ENCODE measurements at places on chromosomes 16 and 17.
A peak's percentile ranks its signal among the peaks of the same experiment; 100 is the strongest.

GRCh38 chr16:88049561-88050545, 98.6 kb downstream of the BANP start:
- no peak for DNase-seq

DNA sequence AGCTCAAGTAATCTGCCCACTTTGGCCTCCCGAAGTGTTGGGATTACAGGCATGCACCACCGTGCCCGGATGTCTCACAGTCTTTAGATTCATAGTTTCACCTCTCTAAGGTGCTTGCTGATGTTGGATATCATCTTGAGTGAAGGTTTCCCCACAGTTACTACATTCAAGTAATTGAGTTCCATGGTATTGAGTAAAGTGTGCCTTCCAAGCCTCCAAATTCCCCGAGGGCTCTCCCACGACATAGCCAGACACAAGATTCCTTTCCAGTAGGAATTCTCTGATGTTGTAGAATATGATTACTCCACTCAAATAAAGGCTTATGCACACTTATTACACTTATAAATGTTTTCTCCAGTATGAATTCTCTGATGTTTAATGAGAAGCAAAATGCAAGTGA, 16.3 kb upstream of the ZNF652 start:
- DNase-seq, result no peak

DNA sequence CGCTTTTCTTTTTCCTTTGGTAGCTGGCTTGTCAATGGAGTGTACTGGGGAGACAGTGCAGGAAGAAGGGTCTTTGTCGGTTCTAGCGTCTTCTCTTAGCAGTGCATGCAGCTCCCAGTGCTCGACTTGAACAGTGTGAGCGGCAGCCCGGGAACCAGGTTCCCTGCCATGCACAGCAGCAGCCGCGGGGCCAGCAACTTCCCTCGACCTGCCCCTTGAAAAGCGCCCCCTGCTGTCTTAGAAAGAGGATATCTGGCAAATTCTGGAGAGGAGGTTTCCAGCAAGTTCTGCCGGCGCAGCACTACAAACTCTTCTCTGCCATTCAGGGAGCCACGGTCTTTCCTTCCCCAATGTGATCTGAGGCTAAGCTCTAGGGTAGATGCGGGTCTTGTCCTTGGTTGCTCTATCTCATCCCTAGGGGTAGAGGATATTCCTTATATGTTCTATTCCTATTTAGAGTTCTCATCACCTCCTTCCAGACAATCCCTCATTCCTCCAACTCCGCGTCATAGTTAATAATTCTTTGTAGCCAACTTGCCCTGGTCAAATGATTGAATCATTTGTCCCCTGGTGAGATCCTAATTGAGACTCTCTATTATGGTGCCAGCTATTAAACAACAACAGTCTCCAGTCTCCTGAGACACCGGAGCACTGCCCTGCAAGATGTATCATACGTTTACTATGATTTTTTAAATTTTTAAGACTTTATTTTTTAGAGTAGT, 451.3 kb downstream of the PMP22 start:
- no peak for DNase-seq

DNA sequence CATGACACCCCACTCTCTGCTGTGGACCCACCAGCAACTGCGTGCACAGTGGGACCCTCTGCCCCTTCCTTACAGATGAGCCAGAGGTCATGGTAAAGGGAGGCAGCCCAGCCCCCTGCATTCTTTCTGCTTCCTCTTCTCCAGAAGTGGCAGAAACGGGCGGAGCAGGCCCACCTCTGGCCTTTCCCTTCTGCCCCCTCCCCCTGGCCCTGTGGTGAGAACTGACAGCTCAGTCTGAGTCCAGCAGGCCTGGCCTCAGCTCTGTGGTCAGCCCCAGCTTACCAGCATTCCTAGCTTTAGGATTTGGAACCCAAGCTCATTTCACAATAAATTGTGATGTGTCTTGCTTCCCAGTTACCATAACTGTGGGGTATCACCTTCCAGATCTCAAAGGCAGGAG, 4.8 kb upstream of the ANKRD11 start:
- DNase-seq, result no peak

DNA sequence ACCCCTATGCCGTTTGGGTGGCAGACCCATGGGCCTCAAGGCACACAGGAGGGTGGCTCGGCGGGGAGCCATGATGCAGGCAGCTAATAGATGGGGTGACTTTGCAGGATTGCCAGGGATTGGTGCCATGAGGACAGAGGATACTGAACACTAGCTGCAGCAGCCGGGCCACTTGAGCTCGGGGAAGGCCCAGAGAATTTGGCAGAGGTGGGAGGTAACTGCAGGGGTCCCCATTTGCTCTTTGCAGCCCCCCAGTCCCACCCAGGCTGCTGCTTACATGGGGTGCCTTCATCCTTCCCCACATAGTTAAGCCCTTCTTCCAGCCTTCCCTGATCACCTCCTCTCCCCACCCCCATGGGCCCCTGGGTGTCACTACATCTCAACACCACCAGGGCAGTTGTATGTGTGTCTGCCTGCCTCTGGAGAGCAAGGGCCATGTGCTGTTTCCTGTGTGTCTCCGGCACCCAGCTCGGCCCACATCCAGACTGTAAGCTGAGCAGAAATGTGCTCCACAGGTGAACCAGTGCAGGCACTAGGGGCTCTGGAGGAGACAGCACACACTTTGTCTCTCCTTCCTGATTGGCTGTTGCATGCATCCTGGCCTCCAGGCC, 52.0 kb downstream of the SREBF1 start:
- DNase-seq, result no peak

- DNase-seq, result no peak
Observed at GRCh38 chr16:9739301-9739700, 442.9 kb downstream of the GRIN2A start.

GRCh38 chr16:83807710-83808572, at the start of gene HSBP1:
TSS of gene HSBP1 (plus strand) at chr16:83807978. CDS start at chr16:83808077, 99 bp downstream.
- peak; percentile 55 for DNase-seq

GRCh38 chr17:75153780-75154194, 525 bp downstream of the JPT1 start:
- DNase-seq, result no peak

DNA sequence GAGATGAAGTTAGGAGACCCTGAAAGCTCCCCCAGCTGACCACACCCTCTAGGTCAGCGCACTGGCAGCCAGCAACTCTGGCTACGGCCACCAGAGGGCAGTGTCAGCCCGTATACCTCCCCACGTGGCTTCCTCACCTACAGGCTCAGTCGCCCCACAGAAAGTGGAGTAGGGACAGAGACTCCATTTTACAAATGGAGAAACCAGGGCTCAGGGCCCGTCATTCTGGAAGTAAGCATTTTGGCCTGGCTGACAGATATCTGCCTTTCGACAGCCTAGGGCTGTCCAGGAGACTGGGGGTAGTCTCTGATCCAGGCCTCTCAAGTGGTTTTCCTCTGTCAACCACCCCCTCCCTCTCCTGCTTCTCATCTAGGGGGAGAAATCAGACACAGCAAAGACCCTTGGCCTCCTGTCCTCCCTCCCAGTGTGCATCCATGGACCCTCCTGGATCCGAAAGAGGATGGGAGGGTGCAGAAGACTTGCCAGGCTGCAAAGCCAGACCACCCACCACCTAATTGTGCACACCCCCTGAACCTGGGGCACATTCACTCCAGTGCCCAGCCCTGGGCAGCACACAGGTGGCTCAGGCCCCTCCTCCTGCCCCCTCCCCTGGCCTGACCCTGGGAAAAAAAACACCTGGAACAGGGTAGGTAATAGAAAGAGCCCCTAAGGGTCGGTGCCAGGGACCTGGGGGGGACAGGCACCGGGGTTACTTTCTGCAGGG, 3.8 kb upstream of the HAP1 start:
- DNase-seq, result peak; percentile 20

- DNase-seq, result no peak
Observed at GRCh38 chr17:14730821-14731220, 429.9 kb downstream of the HS3ST3B1 start.

DNA sequence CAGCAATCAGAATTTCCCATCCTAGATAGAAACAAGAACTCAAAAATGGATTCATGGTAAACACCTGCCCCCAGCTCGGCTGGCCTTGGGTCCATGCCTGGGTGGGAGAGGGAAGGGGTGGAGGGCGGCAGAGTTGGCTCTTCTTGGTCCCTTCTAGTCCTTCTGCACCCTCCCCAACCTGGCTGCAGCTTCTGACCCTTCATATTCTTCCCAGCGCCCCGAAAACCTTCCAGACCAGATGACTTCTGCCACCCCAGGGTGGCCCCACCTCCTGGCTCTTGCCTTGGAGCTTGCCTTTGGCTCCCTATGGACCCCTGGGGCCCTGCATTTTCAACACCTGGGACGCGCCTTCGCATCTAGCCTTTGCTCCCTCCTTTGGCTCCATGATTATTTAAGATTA, 5.4 kb upstream of the GJD3 start:
- DNase-seq, result no peak

- DNase-seq, result no peak
Observed at GRCh38 chr17:66889480-66890230, 54.7 kb downstream of the CACNG5 start.

GRCh38 chr17:45077643-45078042, 16.5 kb downstream of the NMT1 start:
- no peak for DNase-seq

DNA sequence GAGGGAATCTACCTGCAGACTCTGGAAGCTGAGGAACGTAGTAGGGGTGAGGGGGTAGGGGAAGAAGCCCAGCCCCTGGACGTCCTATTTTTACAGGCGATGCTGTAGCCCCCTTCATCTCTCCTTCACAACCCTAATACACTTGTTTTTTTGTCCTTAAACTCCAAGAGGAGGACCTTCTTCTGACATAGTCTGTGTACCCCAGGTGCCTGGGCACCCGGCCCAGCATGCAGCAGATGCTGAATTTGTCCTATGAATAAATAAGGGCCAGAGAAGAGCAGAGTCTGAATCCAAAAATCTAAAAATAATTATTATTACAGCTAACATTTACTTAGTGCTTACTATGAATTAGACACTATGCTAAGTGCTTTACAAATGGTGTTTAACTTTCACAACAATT, 5.1 kb downstream of the KIF18B start:
- no peak for DNase-seq

DNA sequence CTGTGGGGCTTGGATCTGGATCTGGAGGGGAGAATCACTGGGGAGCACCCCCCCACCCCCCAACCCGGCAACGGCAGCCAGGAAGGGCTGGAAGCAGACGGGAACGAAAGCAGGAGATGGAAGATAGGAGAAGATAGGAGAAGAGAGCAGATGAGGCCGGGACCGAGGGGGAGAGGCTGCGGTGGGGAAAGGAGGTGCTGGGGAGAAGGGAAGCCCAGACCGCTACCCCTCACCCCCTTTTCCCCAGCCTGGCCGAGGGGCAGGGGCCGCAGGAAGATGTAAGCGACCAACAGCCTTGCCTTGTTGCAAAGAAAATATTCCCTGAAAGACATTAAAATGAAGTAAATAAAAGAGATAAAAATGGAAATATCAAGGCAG, 26.8 kb upstream of the CBFA2T3 start:
- no peak for DNase-seq
